Neural progenitor cell (in vitro differentiated cells): ENCODE measurements at places on chromosomes 2 and 18. TPM values are rescaled to one million over a fixed set of nuclear protein-coding genes. Genes with fewer than 3 reads are reported as not detected.

- no peak for DNase-seq
Measured at GRCh38 chr2:40095000-40095399, 315.9 kb upstream of the THUMPD2 start.

- DNase-seq = no peak
Measured at GRCh38 chr18:25518716-25519053, 166.7 kb upstream of the ZNF521 start.

GRCh38 chr2:69554981-69555380 lies 88.6 kb downstream of the AAK1 start:
- no peak for DNase-seq

The ERFE gene
- 0.09 TPM in 1 of 2 replicates, not detected in the other for total RNA-seq

The SGO2 gene
- total RNA-seq = 46.4 and 83.8 TPM in 2 replicates

- no peak for DNase-seq
Measured at GRCh38 chr18:43134876-43135275, 19.4 kb upstream of the RIT2 start.

DNA sequence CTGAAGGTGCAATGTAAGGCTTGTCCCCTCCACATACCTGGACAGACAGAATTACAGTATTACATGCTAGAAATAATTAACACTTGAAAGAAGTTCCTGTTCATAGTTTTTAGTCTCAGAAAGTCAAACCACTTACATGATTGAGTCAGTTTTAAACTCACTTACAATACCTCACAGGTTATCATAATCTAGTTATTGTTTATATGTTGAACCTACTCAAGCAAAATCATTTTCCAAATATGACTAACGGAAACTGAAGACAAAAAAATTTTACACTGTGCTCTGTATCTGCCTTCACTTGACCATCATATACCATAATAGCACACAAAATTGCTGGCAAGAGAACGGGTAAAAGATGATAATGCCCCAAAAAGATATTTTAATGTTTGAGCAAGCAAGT lies 78.5 kb downstream of the ATL2 start:
- no peak for DNase-seq
